ENCODE measurements at places on chromosomes 13 and 19.

- no peak for DNase-seq
These were observed 826 bp upstream of the C1QTNF9 start for GRCh38 chr13:24308488-24309020.

GRCh38 chr13:97471711-97472110, 37.7 kb downstream of the RAP2A start:
- DNase-seq: no peak

GRCh38 chr19:50876456-50876855, 3.2 kb downstream of the KLK2 start:
- no peak for DNase-seq

- no peak for DNase-seq
These were observed 116.6 kb upstream of the RNF113B start for GRCh38 chr13:98293570-98294142.

GRCh38 chr19:38073841-38074685, 150.0 kb downstream of the DPF1 start:
- DNase-seq: no peak

- DNase-seq: no peak
These were observed 52.3 kb upstream of the PARP4 start for GRCh38 chr13:24564881-24565280.

DNA sequence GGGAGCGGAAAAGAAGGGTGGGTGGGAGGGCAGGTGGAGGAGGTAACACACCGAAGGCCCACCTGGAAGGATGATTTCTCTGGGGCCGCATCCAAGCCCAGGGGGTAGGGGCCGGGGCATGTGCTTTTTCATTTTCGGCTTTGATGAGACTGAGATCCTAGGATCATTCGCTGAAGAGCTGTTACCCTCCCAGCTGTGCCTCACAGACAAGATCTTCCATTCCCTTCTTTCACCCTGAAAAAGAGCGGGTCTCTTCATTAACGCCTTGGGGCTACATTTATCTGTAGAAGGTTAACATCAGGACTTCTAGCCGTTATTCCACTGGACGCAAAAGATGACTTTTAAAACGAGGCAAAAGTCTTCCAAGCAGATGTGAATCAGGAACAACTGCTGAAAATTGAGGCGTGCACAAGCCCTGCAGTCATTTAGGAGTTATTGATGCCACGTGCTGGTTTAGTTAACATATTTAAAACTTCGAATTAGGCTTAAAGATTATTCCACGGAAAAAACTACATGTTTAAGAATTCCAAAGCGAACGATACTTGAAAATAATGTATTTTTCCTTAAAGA, 1.1 kb downstream of the LMO7 start:
- no peak for DNase-seq

GRCh38 chr19:10782795-10783194, 53.2 kb downstream of the TMED1 start:
- no peak for DNase-seq

DNA sequence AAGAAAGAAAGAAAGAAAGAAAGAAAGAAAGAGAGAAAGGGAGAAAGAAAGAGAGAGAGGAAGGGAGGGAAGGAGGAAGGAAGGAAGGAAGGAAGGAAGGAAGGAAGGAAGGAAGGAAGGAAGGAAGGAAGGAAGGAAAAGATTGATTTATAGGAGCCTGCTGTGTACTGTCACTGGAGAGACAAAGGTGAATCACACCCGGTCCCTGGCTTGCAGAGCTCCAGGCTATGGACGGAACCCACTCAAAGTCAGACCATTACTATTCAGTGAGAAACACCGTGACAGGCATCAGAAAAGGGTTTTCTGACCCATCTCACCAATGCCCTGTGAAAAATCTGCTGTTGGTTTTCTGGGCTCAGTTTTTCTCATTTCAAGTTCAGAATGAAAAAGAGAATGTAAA, 7.3 kb upstream of the CEACAM6 start:
- no peak for DNase-seq

GRCh38 chr13:98719527-98720250, 32.8 kb downstream of the SLC15A1 start:
- DNase-seq: no peak

GRCh38 chr19:31553112-31553845, 204.0 kb upstream of the TSHZ3 start:
- no peak for DNase-seq

DNA sequence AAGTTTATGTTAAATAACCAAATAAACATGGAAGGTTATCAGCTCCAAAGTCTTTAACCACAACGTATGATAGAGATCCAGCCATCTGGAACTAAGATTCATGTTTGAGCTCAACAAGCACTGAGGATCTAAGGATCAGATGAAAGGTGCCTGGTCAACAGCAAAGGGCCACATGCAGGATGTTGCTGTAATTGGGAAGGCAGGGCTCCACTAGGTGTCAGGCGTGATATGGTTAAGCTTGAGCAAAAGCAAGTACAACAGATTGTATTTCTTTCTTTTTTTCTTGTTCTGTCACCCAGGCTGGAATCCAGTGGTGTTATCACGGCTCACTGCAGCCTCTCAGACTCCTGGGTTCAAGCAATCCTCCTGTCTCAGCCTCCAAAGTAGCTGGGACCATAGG, 12.0 kb downstream of the EBPL start:
- DNase-seq: no peak

- DNase-seq: peak; percentile 72
These were observed 3.0 kb downstream of the PRKD2 start for GRCh38 chr19:46713781-46714443.

- DNase-seq: peak; percentile 45
These were observed 75.3 kb downstream of the CACNA1A start for GRCh38 chr19:13430790-13431582.

GRCh38 chr13:51043310-51043709, 67.8 kb downstream of the C13orf42 start:
- no peak for DNase-seq

GRCh38 chr19:55372316-55373081, 2.2 kb upstream of the IL11 start:
- DNase-seq: no peak

DNA sequence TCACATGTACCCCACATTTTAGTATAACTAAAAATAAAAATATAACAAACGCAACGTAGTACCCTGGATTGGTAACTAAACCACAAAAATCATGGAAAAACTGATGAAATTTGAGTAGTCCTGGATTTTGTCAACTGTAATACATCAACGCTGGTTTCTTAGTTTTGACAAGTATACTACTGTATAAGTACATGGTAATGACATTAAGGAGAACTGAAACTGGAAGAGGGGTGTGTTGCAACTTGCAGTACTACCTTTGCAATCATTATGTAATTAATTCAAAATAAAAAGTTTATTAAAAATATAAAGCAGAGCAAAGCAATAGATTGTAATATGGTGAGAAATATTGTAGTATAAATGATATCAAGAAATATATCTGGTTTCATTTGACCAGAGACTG, 1158.0 kb upstream of the SPRY2 start:
- DNase-seq: no peak

- no peak for DNase-seq
These were observed 169.2 kb downstream of the URI1 start for GRCh38 chr19:30111021-30111855.

- DNase-seq: no peak
These were observed 107.2 kb downstream of the CACNA1A start for GRCh38 chr19:13398780-13399726.

- DNase-seq: peak; percentile 77
These were observed 2.3 kb upstream of the STRN4 start for GRCh38 chr19:46748325-46749109.

DNA sequence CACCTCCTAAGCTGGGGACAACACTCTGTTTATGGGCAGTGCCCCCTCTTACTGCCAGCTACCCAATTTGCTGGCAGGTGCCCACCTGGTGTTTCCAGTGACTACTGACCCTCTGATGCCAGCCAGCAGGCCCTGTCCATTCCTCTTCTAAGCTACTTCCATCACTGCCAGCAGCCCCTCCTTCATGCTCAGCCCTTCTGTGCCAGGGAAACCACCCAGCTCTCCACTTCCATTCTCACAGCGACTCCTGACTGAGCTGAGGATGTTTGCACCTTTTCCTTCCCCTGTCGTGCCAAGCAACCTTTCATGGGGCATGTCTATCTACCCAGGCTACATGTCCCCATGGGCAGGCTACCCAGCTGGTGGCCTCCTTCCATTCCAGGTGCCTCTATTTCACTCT, 24.0 kb upstream of the ZNF492 start:
- DNase-seq: no peak

DNA sequence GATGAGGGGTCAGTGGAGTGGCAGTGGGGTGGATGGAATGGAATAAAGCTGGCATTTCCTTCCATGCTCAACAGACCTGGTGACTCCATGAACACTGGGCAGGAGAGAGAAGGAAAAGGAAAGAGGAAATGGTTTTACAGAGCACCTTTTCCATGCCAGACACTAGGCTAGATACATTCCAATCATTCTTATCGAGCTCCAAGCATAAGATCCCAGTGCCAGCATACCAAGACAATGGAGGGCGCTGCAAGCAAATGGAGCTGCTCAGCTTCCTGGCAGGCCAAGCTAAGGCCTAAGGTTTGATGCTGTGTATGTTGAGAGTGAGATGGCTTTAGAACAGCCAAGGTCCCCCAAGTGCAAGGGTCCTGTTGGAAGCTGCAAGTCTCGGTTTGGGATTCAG, 113.2 kb downstream of the HSPH1 start:
- no peak for DNase-seq

DNA sequence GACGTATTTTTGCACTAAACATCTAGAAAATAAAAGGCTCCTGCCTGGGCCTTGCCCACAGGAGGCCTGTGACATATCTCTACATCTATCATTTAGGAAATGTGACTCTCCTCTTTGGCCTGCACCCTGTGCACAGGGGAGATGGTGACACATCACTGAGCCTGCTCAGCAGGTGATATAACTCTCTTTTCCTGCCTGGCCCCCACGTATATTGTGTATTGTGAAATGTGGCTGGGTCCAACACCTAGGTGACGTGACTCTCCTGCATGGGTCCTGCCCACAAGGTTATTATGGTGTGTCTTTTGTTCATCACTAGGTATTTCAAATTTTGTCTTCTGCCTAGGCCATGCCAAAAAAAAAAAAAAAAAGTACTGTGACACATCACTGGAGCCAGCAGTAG, 61.4 kb upstream of the ZNF724 start:
- DNase-seq: no peak

- DNase-seq: no peak
These were observed 1.2 kb downstream of the MED26 start for GRCh38 chr19:16626796-16627192.

GRCh38 chr13:33775339-33776108, 42.4 kb upstream of the RFC3 start:
- DNase-seq: no peak

GRCh38 chr13:110420626-110421025, 113.5 kb downstream of the COL4A2 start:
- DNase-seq: no peak

GRCh38 chr19:54918499-54918898, 12.6 kb downstream of the NCR1 start:
- no peak for DNase-seq

DNA sequence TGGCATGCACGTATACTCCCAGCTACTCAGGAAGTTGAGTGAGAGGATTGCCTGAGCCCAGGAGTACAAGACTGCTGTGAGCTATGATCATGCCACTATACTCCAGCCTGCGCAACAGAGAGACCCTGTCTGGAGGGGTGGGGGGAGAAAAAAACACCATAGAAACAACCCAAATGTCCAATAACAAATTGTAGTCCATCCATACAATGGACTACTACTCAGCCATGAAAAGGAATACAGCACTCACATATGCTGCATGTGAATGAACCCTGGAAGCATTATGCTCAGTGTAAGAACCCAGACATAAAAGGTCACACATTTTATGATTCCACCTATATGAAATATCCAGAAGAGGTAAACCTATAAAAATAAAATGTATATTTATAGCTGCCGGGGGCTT, 42.3 kb downstream of the CD320 start:
- no peak for DNase-seq

DNA sequence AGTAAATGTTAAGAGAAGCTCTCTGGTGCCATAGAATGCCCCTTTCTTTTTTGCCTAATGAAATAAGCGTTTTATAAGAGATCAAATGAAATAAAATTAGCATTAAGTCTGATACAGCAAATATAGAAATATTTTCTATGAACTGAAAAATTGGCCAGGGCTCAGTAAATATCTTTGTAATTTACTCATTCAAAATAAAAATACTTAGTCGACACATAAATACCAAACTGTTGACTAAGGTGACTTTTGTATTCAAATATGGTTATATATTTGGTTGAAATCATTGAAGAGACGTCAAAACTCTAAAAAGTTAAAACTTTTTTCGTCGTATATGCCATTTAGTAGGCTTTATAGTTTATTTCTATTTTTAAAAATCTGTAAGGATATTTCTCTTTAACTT, 25.6 kb downstream of the IPO5 start:
- DNase-seq: no peak

DNA sequence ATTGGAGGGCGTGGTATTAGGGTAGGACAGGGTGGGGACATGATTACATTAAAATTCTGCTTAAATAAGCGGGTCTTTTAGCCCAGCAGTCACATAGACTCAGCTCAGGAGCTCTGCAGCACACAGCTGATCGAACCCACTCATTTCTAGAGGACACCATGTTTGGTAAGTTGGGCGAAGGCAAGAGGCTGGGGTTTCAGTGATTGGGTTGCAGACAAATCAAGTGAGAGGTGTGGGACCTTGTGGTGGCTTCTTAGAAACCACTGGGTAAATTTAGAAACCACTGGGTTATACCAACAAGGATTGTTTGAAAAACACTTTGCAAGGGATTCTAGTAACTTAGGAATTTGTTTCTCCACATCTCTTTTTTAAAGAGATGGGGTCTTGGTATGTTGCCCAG, at the start of gene LEUTX:
TSS of gene LEUTX (plus strand) at position 92 of the 400 bp plus-strand sequence. CDS start at position 159, 67 bp downstream.
- no peak for DNase-seq
